RCC 7860 (cell line): ENCODE measurements at places on chromosomes 1 and 21.

DNA sequence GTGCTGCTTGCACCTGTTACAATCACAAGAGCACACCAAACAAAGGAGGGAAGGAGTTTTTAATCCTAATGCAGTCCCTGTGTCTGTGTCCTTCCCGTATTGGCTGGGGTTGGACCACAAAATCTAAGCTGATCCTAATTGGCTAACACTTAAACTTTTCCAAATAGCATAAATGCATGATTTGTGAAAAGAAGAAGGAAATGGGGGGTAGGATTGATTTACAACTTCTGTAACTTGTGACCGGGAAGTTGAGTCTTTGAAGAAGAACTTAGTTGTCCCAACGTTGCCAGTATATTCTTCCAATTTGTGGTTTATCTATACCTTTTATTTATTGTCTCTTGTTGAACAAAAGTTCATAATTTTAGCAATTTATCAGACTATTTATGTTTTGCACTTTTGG, 11.8 kb upstream of the IPP start:
- DNase-seq = no peak

GRCh38 chr1:30588311-30589073, 134.9 kb downstream of the MATN1 start:
- no peak for DNase-seq

DNA sequence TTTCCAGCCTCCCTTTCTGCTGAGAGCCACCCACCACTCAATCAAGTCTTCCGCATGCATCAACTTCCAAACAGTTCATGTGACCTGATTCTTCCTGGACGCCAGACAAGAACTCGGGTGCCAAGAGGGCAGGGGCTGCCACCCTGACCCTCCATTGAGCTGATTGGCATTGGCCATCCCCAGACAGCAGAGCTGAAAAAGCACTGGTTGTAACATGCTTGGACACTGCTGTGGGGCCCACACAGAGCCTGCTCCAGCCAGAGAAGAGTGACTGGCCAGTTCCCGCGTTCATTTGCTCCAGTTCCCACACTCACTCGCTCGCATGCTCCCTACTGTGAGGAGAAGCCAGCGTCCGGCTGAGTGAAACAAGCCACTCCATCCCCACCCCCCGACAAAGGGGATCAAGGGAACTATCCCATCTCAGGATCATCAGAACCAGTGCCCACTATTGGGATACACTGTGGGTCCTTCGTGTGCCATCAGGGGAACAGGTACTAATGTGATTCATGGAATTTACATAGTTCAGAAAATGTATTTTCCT, 420.3 kb downstream of the NPHP4 start:
- DNase-seq = no peak

GRCh38 chr1:212689758-212690529, 9.7 kb downstream of the BATF3 start:
- DNase-seq = no peak

DNA sequence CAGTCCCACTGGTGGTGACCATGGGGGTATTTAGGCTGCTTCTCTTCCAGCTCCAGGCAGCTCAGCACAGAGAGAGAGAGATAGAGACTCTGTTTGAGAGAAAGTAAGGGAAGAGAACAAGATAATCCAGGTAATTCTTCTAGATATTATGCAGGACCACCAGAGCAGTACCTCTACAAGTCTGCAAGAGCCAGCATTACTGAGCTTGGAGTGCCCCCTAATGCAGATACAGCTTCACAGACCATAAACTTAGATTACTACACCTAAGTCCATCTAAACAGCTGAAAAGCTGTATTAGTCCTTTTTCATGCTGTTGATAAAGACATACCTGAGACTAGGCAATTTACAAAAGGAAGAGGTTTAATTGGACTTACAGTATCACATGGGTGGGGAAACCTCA, 570.3 kb downstream of the LRRIQ3 start:
- no peak for DNase-seq

DNA sequence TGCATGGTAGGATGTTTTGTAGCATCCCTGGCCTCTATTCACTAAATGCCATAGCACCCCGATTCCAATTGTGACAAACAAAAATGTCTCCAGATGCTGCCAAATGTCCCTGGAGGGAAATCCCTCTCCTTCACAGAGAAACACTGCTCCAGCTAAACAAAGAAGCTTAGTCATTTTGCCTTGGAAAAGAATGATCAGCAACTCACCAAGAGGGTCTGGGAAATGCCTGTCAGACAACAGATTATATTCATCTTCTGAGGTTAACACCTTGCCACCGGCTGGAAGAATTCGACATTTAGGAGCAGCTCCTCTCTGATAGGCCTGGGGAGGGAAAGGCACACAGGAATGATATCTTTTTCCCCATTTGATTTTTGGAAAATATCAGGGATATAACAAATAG, 84.4 kb downstream of the NIBAN1 start:
- peak; percentile 34 for DNase-seq

DNA sequence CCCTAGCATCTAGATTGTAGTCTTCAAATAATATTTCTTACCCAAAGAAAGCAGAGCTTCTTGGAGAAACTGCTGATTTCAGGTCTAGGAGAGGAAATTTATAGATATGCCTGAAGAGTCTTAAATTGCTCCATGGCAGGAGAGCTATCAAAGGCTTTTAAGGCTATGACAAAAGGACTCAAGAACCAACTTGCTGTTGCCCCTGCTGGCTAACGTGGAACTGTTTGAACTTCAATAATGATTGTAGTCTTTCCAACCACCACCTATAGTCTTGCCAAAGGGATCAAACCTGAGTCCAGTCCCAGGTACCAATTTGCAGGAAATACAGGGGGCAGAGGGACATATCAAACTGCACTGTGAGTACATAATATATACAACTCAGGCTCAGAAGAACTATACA, 336.2 kb upstream of the ESRRG start:
- DNase-seq = no peak
